MM.1S (cell line): ENCODE measurements at places on chromosomes 2 and 18.
A peak's percentile ranks its signal among the peaks of the same experiment; 100 is the strongest.

GRCh38 chr2:172162739-172163336 is 60.1 kb upstream of the DLX2 start:
- H3K27ac ChIP-seq, result no peak overlapping the region
- H3K36me3 ChIP-seq, result no peaks in the 10 kb centered on the region
- no peaks in the 10 kb centered on the region for H3K27me3 ChIP-seq
- no peak overlapping the region for H3K4me3 ChIP-seq
- H3K4me1 ChIP-seq, result no peaks in the 10 kb centered on the region

DNA sequence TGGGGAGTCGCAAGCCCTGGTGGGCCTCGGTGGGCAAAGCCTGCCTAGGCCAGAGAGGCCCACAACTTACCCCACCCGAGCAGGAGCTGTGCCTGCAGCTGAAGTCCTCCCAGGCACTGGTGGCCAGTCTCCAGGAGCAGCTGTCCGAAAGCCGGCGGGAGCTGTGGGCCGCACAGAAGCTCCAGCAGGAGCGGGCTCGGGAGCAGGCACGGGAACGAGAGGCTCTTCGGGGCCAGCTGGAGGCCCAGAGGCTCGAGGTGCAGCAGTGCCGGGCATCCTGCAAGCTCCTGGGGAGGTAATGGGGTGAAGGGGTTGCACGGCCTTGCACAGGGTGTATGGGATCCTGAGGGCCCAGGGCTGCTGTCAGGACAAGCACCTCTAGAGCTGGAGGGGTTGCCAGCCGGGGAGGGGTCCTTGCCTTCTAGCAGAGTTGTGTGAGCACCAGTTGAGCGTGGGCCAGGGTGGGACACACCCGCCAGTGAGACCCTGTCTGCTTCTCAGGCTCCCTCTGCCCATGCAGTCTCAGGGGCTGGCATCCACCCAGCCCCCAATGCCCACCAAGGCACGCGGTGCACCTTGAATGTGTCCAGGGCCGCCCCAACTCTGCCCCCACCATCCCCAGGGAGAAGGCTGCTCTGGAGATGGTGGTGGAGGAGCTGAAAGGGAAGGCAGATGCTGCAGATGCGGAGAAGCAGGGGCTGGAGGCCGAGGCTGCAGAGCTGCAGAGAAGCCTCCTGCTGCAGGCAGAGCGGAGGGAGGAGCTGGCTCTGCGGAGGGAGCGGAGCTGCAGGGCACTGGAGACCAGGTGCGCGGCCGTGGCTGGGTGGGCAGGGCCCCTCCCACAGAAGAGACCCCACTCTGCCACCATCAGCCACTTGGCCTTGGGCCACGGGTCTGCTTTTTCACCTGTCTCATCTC is 27.2 kb downstream of the CROCC2 start:
- no peak overlapping the region for H3K27ac ChIP-seq
- no peak for DNase-seq
- no peaks in the 10 kb centered on the region for H3K36me3 ChIP-seq
- H3K4me1 ChIP-seq, result no peaks in the 10 kb centered on the region
- peaks cover 96% of the 10 kb centered on the region for H3K27me3 ChIP-seq

- H3K27ac ChIP-seq, result no peak overlapping the region
- no peaks in the 10 kb centered on the region for H3K4me1 ChIP-seq
- no peak for DNase-seq
These were observed 271.0 kb upstream of the KCNJ3 start for GRCh38 chr2:154427453-154427852.

- no peaks in the 10 kb centered on the region for H3K27me3 ChIP-seq
- H3K4me3 ChIP-seq, result no peak overlapping the region
- no peak for DNase-seq
These were observed 50.9 kb upstream of the AFF3 start for GRCh38 chr2:100193291-100193710.

DNA sequence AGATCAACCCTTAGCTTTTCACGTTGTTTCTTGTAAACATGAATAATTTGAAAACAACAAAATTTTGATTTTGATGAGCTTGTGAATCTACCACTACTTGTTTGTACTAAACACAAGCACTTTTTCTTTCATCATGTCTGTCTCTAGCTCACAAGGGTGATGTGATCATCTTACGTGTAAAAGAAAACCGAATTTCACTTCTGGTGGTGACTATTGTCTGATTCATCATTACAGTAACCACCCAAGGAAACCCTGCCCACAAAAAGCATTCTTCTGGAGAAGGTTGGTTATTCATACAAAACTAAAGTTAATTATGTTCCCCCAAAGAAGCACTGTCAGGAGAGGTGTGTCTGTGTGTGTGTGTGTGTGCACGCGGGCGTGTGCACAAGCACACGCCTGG is 285.4 kb downstream of the ZNF516 start:
- no peak overlapping the region for H3K27ac ChIP-seq
- H3K27me3 ChIP-seq, result no peaks in the 10 kb centered on the region
- DNase-seq, result no peak
- peaks cover 25% of the 10 kb centered on the region for H3K4me1 ChIP-seq
- no peaks in the 10 kb centered on the region for H3K36me3 ChIP-seq

GRCh38 chr18:47286776-47287410 is 35.4 kb upstream of the SKOR2 start:
- H3K4me3 ChIP-seq, result no peak overlapping the region
- H3K4me1 ChIP-seq, result no peaks in the 10 kb centered on the region
- no peak overlapping the region for H3K27ac ChIP-seq
- DNase-seq, result no peak
- H3K27me3 ChIP-seq, result no peaks in the 10 kb centered on the region

- no peak overlapping the region for H3K27ac ChIP-seq
- H3K27me3 ChIP-seq, result no peaks in the 10 kb centered on the region
- no peak for DNase-seq
- no peak overlapping the region for H3K4me3 ChIP-seq
These were observed 13.7 kb upstream of the TEX261 start for GRCh38 chr2:71008342-71008741.

- DNase-seq, result no peak
- H3K36me3 ChIP-seq, result no peaks in the 10 kb centered on the region
- H3K27ac ChIP-seq, result no peak overlapping the region
- H3K27me3 ChIP-seq, result no peaks in the 10 kb centered on the region
These were observed 969.1 kb upstream of the CDH2 start for GRCh38 chr18:29146068-29146467.

GRCh38 chr2:207704671-207705070 is 6.8 kb upstream of the CCNYL1 start:
- H3K4me1 ChIP-seq, result peaks cover 16% of the 10 kb centered on the region
- H3K4me3 ChIP-seq, result no peak overlapping the region
- no peaks in the 10 kb centered on the region for H3K36me3 ChIP-seq
- H3K27me3 ChIP-seq, result no peaks in the 10 kb centered on the region

DNA sequence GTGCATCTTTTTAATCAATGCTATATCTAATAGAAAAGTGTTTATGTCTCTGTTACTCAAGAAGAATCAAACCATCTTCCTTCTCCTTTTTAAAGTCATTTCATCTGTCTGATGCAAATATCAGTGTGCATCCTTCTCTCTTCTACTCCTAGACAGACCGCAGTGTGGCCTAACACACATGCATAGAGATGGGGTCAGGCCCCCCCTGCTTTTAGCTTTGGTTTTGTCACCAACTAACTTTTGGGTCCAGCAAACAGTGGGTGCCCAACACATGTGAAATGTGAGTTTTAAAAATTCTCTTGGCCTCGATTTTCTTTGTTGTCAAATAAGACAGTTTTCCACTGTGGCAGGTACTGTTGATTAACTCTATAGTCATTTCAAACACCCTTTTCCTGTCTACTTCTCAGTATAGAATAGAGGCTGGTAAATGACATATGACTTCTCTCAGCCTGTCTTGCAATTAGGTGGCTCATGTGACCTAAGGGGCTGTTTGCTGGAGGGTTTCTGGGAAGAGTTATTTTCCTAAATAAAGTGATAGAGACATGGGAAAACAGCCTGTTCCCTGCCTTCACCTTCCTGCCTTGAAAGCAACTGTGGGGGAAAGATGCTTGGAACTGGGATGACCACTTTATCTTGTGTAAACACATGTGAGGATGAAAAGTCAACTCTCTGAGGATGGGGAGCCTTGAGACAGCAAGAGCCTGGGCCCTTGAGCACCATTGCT is 65.7 kb upstream of the DARS1 start:
- no peak overlapping the region for H3K27ac ChIP-seq
- DNase-seq, result no peak
- H3K4me3 ChIP-seq, result no peak overlapping the region
- peaks cover 22% of the 10 kb centered on the region for H3K4me1 ChIP-seq

DNA sequence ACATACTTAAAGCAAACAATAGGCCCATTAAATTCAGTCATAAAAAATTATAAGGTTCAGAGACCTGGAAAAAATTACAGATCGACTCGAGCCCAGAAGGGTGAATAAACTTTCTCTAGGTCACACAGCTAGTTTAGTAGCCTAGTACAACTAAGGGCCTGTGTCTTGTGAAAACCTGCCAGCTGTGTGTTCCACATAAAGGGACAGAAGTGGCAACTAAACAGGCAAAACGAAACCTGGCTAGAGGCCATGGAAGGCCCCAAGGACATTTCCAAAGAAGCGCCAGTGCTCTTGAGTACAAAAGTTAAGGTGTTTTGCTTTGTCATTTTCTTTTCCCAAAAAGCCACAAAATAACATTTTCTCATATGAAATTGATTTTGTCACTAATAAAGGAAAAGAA is 164.9 kb downstream of the L3MBTL4 start:
- H3K27me3 ChIP-seq, result no peaks in the 10 kb centered on the region
- no peak overlapping the region; the same call in 1 of the 2 replicates for H3K27ac ChIP-seq
- H3K36me3 ChIP-seq, result no peaks in the 10 kb centered on the region
- peak; percentile 11 for DNase-seq
- peaks cover 22% of the 10 kb centered on the region for H3K4me1 ChIP-seq

- no peak for DNase-seq
- H3K27ac ChIP-seq, result no peak overlapping the region
- H3K4me3 ChIP-seq, result no peak overlapping the region
- no peaks in the 10 kb centered on the region for H3K27me3 ChIP-seq
- peaks cover 18% of the 10 kb centered on the region for H3K4me1 ChIP-seq
These were observed 17.1 kb downstream of the ITM2C start for GRCh38 chr2:230881840-230882239.

DNA sequence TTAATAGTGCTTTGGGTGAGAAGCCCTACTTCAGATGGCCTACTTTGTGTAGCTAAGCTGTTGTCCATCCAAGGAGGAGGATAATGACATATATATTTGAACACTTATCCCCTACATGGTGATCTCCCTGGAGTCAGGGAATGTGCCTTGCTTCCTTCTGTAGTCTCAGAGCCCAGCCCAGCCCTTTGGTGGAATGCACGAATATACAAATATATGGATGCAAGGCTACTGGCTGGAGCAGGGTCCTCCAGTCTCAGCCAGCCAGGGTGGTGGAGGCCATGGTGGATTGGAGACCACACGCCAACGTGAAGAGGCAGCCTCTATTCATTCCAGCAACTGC is 150.6 kb upstream of the RIOK3 start:
- no peak for DNase-seq
- no peak overlapping the region for H3K27ac ChIP-seq
- H3K4me1 ChIP-seq, result no peaks in the 10 kb centered on the region
- no peaks in the 10 kb centered on the region for H3K36me3 ChIP-seq
- no peak overlapping the region for H3K4me3 ChIP-seq

GRCh38 chr2:129901754-129902415 is 77.6 kb upstream of the RAB6C start:
- H3K27me3 ChIP-seq, result no peaks in the 10 kb centered on the region
- no peak for DNase-seq
- H3K36me3 ChIP-seq, result no peaks in the 10 kb centered on the region
- H3K4me1 ChIP-seq, result no peaks in the 10 kb centered on the region

DNA sequence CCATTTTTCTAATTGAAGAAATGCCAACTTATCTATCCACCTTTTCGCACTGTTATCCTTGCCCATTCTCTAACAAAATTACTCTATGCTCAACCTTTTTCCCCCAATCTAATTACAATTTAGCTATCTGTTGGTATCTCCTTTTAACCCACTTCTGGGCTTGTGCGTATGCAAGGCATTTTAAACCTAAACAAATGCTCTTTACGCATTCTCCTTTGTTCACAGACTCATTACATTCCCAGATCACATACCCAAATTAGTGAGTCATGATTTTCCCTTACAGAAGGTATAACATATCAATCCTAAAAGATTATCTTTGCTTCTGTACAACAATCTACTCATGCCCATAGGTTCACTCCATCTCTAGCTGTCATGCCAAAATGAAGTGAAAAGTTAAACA is 71.7 kb upstream of the LYPD1 start:
- DNase-seq, result no peak
- H3K27me3 ChIP-seq, result no peaks in the 10 kb centered on the region
- H3K27ac ChIP-seq, result no peak overlapping the region
- no peaks in the 10 kb centered on the region for H3K4me1 ChIP-seq
- H3K4me3 ChIP-seq, result no peak overlapping the region

DNA sequence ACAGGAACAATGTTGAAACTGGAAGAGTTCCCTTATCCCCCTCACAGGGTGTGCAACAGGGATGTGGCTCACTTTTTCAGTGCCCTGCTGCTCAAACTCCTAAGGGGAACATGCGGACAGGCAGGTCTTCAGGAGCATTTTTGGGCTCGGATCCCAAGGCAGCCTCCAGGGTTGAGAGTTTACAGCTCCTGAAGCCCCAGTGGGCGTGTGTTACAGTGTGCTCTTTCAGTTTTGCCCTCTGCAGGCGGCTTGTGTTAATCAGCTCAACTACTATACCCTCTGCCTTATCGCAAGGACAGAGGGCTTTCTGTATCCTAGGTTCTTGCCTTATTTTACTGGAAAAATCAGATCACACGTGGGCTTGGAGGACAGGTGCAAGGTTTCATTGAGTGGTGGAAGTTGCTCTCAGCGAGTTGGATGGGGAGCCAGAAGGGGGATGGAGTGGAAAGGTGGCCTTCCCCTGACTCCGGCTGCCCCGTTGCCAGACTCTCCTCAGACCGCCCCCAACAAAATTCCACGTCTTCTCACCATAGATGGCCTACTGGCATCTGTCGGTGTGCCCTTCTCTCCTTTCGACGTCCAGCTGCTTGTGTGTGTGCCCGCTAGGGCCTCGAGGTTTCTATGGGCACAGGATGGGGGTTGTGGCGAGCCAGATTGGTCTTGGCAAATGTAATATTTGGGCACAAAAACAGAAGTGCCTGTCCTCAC is 541.9 kb downstream of the TMX3 start:
- H3K4me3 ChIP-seq, result no peak overlapping the region
- H3K27ac ChIP-seq, result no peak overlapping the region
- no peaks in the 10 kb centered on the region for H3K4me1 ChIP-seq
- no peaks in the 10 kb centered on the region for H3K27me3 ChIP-seq
- DNase-seq, result no peak

DNA sequence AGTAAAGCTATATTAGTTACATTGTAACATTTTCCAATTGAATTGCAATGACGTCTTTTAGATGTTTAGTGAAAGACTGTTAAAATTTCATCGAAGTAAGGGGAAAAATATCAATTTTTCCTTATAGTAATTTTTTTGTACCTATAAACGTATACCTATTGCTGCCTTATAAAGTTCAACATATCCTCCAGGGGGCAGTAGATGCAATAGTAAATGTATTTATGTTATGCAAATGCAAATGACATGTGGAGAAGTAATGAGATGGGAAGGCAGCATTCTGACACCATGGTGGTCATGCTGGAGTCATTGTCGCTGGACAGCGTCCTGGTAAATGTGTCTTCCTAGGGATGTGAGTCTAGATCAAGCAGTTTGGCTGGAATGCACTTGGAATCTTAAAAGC is 38.7 kb downstream of the MSTN start:
- H3K4me3 ChIP-seq, result no peak overlapping the region
- no peak overlapping the region for H3K27ac ChIP-seq
- DNase-seq, result peak; percentile 63
- H3K27me3 ChIP-seq, result no peaks in the 10 kb centered on the region
- H3K36me3 ChIP-seq, result no peaks in the 10 kb centered on the region
- H3K4me1 ChIP-seq, result no peaks in the 10 kb centered on the region
